ENCODE measurements at places on chromosomes 3 and 15. TPM values are rescaled to one million over a fixed set of nuclear protein-coding genes. Genes with fewer than 3 reads are reported as not detected.

TSEN2 gene
- 14.8 TPM for total RNA-seq

FSTL1 gene
- total RNA-seq = 55.0 TPM

DNA sequence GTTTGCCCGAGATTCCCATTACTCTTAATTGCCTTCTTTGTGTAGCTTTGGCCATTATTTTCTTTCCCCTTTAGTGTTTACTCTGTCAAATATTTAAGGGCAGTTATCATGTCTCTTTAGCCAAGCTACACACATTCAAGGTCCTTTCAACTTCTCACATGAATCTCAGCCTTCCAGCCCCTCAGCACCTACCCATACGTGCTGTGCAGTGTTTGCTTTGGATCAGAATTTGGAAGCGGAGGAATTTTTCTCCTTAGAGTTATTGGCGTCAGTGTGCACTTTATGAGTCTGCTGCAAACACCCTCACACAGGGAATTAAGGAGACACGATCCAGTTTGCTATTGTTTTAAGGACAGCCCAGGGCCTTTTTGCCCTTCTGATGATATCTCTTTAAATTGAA is 231.6 kb downstream of the CACNA2D3 start:
- peaks cover 6% of the 10 kb centered on the region for H3K4me1 ChIP-seq
- H3K36me3 ChIP-seq = no peaks in the 10 kb centered on the region
- H3K4me3 ChIP-seq = no peak overlapping the region
- H3K27ac ChIP-seq = no peak overlapping the region
- no peak for DNase-seq

DNA sequence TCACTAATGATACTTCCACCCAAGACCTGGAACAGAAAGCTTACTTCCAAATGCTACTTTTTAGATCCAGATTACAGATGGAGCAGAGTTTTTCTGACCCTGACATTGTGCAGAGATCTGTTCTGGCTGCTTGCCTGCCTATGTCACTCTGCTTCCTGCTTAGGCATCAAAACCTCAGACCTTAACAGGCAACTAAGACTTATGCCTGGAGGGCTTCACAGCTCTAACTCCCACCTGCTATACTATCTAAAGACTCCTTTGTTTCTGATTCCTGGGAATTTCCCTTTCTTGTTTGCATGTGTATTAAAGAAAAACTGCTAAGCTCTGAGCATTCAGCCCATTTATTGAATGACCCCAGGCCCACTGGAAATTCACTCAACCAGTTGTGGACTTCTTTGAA is 157.4 kb upstream of the NPHP3 start:
- H3K27me3 ChIP-seq = no peaks in the 10 kb centered on the region
- no peak overlapping the region for H3K4me3 ChIP-seq
- H3K27ac ChIP-seq = no peak overlapping the region
- no peak for DNase-seq
- no peaks in the 10 kb centered on the region for H3K36me3 ChIP-seq

DNA sequence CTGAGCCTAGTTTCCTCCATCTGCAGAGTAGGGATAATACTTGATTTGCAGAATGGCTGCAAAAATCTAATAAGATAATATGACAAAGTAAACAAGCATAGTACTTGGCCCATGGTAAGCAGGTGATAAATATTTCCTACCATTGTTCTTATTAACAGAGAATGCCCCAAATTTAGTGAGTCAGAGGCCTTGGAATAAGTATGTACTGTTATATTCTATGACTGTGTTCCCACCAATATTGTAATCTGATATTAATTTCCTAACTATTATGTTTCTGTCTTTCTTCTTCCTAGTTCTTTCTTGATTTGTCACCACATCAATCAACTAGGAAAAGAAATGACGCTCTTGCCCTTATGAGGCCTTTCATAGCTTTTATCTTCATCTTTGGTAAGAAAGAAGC is 178.4 kb upstream of the SLC2A2 start:
- DNase-seq = no peak
- no peaks in the 10 kb centered on the region for H3K4me1 ChIP-seq
- no peaks in the 10 kb centered on the region for H3K36me3 ChIP-seq
- H3K4me3 ChIP-seq = no peak overlapping the region
- no peak overlapping the region for H3K27ac ChIP-seq

DNA sequence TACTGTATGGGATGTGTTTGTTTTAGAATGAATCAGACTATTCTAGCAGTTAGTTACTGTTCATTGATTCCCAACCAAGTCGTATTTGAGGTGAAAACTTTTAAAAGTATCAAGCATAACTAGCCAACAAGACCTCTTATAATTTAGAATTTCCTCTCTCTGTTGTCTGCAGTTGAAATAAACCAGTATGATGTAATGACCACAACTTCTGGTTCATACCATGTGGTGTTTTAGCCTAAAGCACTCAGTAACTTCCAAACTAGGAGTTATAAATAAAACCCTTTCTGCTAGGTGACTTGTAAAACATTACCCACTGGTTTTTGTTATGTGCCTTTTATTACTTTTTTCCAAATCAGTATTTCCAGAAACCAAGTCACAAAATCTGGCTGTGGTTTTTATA is 19.8 kb upstream of the P2RY12 start:
- H3K36me3 ChIP-seq = no peaks in the 10 kb centered on the region
- no peaks in the 10 kb centered on the region for H3K4me1 ChIP-seq
- H3K4me3 ChIP-seq = no peak overlapping the region
- H3K27ac ChIP-seq = no peak overlapping the region
- no peaks in the 10 kb centered on the region for H3K27me3 ChIP-seq
- DNase-seq = no peak

GRCh38 chr3:161740421-161740820 is 243.8 kb downstream of the OTOL1 start:
- DNase-seq = no peak
- no peak overlapping the region for H3K27ac ChIP-seq
- H3K4me1 ChIP-seq = no peaks in the 10 kb centered on the region
- H3K4me3 ChIP-seq = no peak overlapping the region

DNA sequence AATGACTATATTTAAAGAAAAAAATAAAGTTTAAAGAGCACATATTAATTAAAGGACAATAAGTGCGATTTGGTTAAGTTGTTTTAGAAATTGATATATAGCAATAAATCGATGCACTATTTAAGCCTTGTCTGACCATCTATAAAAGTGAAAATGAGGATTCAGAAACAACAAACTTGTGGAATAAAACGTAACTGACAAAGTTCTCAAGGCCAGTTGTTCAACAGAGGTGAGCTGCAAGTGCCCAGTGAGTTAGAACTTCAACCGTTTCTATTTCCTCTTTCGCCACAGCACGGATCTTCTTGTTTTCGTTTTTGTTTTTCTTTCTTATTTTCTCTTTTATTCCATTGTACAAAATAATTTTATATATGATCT is 724.9 kb upstream of the ARRDC4 start:
- peaks cover 6% of the 10 kb centered on the region for H3K4me1 ChIP-seq
- H3K4me3 ChIP-seq = no peak overlapping the region
- no peak overlapping the region for H3K27ac ChIP-seq
- no peaks in the 10 kb centered on the region for H3K27me3 ChIP-seq
- H3K36me3 ChIP-seq = no peaks in the 10 kb centered on the region
- DNase-seq = no peak

DNA sequence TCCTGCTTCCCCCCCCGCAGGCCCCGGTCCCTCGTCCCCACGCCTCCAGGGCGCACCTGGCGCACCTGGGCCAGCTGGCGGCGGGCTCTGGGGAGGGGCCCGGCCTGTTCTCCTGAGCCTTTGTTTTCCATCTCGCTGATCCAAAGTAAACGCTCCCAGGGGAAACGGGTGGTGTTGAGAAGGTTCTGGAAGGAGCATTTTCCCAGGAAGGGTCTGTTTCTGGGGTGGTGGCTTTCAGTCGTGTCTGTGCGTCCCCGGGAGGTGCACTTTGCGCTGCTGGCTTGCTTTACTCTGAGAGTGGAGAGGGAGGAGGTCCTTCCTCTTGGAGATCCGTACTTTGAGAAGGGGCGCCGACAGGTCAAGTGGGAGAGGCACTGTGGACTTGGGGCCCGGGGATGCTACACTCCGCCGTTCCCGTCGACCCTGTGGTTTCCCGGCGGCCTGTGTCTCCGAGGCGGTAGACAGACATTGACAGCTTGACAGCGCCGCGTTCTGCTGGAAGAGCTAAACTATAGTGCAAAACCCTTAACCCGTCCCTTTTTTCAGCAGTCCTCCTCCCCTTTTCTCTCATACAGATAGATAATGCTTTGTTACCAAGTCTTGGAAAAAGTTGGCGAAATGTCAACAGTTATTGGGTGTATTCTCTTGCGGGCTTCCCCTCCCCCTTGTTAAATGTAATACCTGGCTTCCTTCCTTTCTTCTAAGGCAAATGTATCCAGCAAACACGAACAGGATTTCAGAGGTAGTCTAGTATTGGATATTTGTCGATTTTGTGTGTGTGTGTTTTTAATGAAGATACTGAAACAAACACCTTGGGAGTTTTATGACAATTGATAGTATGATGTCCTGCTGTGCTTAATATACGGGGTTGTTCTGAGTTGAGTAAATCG is 6.5 kb downstream of the TPM1 start:
- H3K4me3 ChIP-seq = peak overlapping the region; percentile 88
- no peaks in the 10 kb centered on the region for H3K36me3 ChIP-seq
- peak; percentile 61 for DNase-seq
- no peaks in the 10 kb centered on the region for H3K27me3 ChIP-seq

DNA sequence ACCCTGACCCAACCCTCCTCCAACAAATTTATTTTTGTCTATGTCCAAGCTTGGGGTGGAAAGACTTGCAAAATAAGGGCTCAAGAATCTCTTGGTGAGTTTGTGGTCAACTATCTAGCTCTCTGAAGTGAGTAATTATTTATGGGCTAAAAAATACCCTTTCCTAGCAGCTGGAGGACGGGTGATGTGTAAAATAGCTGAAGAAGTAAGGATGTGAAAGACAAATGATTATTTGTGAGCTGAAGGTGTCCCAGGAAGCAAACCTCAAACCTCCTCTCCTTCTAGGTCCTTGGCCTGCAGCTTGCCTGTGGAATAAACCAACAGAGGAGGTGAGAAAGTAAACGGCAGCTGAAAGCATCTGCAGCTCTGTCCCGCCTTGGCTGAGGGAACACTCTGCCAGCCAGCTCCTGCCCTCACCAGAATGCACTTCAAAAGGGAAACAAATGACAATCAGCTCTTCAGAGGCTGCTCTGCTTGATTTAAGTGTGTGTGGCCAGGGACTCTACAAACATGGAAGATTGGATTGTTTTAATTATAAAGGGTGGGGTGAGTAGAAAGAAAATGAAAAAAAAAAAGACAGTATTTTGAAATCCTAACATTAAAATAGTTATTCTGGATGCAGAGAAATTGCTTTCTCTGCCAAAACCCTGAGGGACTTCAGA is 60.3 kb downstream of the TM4SF4 start:
- no peaks in the 10 kb centered on the region for H3K27me3 ChIP-seq
- H3K36me3 ChIP-seq = no peaks in the 10 kb centered on the region
- H3K4me3 ChIP-seq = no peak overlapping the region
- H3K4me1 ChIP-seq = peaks cover 42% of the 10 kb centered on the region

DNA sequence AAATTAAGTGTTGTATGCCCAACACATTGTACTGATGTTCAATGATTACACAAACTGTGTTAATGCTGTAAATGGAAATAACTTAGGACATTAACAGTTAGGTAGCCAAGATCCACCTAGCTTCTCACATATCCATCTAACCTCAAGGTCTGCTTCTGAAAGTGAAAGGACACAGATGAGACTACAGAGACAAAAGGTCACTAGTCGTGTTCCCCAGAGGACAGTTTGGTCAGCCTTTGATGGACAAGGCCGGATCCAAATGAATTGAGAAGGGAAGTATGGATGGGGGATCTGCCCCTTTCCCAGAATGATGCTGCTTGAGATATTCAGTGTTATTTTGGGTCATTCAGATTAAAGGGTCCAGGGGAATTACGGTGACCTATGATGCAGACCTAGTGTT is 17.2 kb downstream of the ALDH1A2 start:
- H3K4me1 ChIP-seq = peaks cover 11% of the 10 kb centered on the region
- H3K36me3 ChIP-seq = no peaks in the 10 kb centered on the region
- no peak overlapping the region for H3K4me3 ChIP-seq
- H3K27ac ChIP-seq = no peak overlapping the region
- H3K27me3 ChIP-seq = no peaks in the 10 kb centered on the region

GRCh38 chr3:115146032-115146417 is 1.1 kb downstream of the ZBTB20 start:
- H3K27me3 ChIP-seq = no peaks in the 10 kb centered on the region
- H3K4me1 ChIP-seq = peaks cover 22% of the 10 kb centered on the region
- no peaks in the 10 kb centered on the region for H3K36me3 ChIP-seq
- peak overlapping the region; percentile 99 for H3K27ac ChIP-seq

Data from body of pancreas (tissue), 4 donors.